A673 (cell line): ENCODE measurements at places on chromosomes 5 and 9. TPM values are rescaled to one million over a fixed set of nuclear protein-coding genes. Genes with fewer than 3 reads are reported as not detected.

DNA sequence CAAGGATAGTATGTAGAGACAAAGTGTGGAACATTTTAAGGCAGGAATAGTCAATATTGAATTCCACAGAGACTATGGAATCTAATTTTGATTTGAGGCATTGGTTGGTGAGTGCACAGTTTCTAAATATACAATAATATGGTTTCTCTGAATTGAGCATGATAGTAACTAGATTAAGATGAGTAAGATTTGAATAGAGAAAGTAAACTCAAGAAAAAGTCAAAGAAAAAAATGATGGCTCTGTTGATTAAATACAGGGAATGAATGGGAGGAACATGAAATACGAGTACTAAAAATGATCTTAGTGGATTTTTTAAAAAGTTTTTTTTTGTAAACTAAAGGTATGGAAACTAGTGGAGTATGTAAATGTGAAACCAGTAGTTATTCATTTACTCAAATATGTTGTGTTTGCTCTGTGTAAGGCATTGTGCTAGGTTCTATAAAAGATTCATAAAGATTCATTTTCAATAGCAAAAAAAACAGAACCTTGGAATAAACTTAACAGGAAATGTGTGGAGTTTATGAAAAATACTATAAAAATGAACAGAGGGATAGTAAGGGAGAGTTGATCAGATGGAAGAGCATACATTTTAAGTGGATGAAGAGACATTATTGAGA, 101.2 kb downstream of the ZCCHC7 start:
- DNase-seq = no peak

- DNase-seq = no peak
Measured at GRCh38 chr5:123549256-123549904, 37.4 kb downstream of the CSNK1G3 start.

DNA sequence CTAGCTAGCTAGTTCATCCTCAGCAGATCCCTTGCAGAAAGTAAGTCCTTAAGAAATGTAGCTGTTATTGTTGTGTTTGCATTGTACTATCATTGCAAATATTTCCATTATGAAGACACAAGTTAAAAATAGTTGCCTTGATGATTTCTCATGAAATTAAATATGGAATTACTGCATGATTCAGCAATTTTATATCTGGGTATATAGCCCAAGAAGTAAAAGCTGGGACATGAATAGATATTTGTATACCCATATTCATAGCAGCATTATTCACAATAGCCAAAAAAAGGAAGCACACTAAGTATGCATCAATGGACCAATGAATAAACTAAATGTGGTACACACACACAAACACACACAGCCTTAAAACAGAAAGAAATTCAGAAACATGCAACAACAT, 6.8 kb downstream of the IFNB1 start:
- DNase-seq = no peak

- DNase-seq = peak; percentile 19
Measured at GRCh38 chr9:96486386-96487028, 36.5 kb downstream of the HABP4 start.

GRCh38 chr5:150081541-150082283, 4.6 kb downstream of the CSF1R start:
- DNase-seq = no peak

SVEP1 gene
- 0.45 and 0.46 TPM in 2 replicates for total RNA-seq

IFNA21 gene
- total RNA-seq = not detected in 2 replicates

OR1N2 gene
- not detected in 2 replicates for total RNA-seq

CFAP157 gene
- total RNA-seq = not detected in 2 replicates

GABRA6 gene
- not detected in 2 replicates for total RNA-seq

LRRC19 gene
- total RNA-seq = not detected in 2 replicates
